ENCODE measurements at places on chromosomes 11 and 22.

- peak; percentile 41 for ATAC-seq
Observed at GRCh38 chr11:104352036-104352435, 188.1 kb upstream of the PDGFD start.

- peak; percentile 23 for ATAC-seq
Observed at GRCh38 chr11:71447791-71448256, 369 bp downstream of the DHCR7 start.

GRCh38 chr11:34603129-34604001 lies 17.5 kb upstream of the EHF start:
- ATAC-seq = no peak

- ATAC-seq = no peak
Observed at GRCh38 chr22:27900153-27900552, 18.9 kb downstream of the PITPNB start.

DNA sequence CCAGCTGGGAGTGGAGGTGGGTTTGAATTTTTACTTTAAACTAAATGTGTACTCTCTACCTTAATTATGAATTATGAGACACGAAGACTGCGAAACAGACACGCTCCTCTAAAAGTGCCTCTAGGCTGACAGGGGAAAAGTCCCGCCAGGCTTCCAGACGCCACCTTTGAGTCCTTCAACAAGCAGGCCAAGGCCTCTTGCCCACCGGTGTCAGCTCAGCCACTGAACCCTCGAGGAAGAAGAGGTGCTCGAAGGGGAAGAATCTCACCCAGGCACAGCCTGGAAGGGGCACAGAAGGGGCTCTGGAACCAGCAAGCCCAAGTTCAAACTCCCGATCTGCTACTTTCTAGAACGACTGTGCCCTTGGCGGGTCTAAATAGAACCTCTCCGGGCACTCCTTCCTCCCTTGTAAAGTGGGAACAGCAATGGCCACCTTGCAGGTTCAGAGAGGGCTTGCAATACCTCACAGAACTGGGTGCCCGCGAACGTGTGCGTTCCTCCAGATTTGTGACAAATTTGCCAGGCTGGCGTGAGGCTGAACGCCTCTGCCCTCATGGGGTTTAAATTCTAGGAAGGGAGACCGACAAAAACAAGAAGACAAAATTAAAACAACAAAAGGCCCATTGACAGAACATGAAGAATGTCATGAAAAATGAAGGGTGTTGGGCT lies 158.5 kb upstream of the GRK3 start:
- no peak for ATAC-seq

GRCh38 chr22:33429281-33429680 lies 371.1 kb upstream of the SYN3 start:
- ATAC-seq = no peak

DNA sequence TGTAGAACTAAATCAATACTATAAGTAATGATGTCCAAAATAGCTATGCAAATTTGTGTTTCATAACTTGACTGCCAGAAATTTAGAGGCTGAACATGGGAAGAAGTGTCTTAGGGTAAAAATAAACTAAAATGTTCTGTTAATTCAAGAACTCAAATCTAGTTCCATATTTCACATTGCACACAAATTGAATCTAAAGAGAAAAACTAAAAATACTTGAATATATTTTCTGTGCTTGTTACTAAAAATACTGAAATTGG lies 43.5 kb downstream of the FANCF start:
- ATAC-seq = no peak

DNA sequence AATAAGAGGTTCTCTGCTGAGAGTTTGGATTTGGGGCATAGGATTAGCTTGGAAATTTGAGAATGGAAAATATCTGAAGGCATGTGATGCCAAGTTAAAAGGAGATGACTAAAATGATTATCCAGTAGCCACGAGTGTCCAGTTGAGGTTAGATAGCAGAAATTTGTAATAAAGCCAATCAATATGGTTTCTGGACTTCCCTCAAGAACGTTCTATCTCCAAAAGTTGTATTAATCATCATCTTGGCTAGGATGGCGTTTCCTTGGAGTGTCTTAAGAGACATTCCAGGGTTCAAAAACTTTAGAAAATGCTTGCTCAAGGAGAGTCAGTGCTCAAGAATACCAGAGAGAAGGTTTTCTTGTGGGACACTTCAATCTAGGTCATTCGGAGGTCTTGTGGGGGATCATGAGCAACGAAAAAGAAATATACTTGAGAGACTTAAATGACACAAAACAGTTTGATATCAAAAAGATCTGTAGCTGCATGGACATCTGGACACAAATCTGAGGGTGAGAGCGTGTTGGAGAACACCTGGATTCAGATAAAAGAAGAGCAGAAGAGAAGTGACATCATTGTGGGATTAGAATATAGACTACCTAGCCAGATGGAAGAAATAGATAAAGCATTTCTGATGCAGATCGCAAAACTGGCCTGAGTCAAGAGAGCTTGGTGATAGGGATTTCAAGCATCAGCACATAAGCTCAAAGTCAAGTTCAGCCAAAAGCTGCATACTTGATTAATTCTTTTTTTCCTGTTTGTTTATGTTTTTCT lies 97.7 kb downstream of the ARFGAP2 start:
- ATAC-seq = no peak

DNA sequence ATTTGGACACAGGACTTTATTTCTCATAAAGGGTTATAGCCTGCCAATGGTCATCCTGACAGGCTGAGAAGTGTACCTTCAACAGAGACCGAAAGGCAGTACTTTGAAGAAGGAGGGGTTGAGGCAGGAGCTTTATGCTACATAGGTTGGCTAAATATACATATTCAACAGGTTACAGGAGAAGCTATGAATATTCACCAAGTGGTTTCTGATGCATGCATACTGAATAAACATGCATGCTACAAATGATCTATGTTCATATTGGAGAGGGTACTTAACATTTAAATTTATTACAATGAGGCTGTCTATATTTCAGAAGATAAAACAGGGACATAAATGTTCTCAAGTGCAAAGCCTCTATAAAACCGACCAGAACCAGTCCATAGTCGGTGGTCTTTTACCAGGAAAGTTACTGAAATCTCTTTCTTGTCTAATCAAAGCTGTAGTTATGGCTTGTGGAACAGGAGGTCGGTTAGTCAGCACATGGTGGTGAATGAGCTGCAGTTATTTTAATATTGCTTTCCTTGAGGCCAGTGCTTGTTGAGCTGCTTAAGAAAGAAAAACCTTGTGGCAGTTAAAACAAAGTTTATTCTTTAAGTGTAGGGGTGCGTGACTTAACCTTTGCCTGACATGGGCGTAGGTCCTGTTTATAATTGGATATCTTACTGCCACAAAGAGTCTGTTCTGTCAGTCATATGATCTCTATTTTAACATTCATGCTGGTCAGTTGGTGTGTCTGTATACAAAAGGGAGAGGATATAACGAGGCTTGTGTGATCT lies 19.5 kb downstream of the CNTF start:
- peak; percentile 17 for ATAC-seq

DNA sequence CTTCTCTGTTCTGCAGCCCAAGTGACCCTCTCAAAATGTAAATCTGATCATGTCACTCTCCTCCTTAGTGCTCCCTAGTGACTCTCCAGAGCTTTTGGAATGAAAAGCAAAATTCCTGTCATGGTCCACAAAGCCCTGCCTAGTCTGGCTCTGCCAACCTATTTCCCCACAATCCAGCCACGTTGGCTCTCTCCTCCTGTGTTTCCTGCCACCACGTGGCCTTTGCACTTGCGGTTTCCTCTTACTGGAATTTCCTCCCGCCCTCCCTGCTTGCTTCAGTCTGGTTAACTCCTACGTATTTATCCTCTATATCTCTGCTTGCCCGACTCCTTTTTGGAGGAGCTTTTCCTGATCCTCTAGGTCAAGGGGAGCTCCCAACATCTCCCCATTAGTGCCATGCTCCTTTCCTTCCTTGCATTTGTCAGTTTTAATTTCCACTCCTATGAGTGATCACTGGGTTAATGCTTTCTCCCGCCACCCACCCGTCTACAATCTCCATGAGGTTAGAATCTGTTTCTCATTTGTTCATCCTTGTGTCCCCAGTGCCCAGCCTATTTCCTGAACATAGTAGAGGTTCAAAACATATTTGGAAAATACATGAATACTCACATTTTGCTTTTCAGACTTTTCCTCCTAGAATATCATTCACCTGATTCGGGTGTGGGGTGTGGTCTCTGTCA lies 11.5 kb downstream of the NNMT start:
- ATAC-seq = peak; percentile 55

GRCh38 chr11:100831929-100832494 lies 144.9 kb downstream of the ARHGAP42 start:
- no peak for ATAC-seq

GRCh38 chr11:58905011-58905720 lies 34.1 kb upstream of the GLYATL1 start:
- peak; percentile 76 for ATAC-seq

- peak; percentile 1 for ATAC-seq
Observed at GRCh38 chr11:66258473-66258893, 10.0 kb upstream of the RAB1B start.

GRCh38 chr11:69915501-69916250 lies 96.5 kb upstream of the FGF3 start:
- ATAC-seq = peak; percentile 37

DNA sequence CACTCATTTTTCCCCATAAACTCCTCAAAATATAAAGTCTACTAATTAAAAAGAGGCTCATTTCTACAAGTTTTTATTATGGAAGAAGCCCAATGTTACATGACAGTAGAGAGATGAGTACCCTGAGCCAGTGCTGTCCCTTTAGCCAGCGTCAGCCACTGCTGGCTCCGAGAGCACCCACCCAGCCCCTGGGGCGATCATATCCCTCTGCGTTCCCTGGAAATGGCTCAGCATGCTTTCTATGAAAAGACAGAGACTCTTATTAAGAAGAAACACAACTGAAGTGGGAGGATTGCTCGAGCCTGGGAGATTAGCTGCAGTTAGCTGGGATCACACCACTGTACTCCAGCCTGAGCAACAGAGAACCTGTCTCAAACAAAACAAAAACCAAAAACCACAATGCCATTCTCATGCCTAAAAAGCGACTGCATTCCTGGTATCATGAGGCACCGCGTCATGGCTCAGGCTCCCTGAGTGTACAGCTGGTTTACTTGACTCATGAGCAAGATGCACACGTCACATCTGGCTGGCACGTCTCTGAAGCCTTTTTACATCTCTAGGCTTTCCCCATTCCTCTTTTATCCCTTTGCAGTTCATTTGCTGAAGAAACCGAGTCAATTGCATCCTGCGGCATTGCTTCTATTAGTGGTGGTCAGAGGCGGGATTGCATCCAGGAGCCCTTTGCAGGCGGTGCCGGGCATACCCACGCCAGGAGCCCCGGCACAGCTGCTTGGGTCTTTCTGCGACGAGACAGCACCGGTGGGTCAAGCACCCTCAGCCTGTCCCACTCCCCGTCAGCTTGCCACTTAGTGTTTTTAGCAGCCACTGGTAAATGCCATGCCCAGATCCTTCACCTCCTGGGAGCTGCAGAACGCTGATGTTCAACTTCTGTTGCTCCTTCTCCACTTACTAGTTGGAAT lies 119.9 kb downstream of the CTTN start:
- peak; percentile 68 for ATAC-seq

DNA sequence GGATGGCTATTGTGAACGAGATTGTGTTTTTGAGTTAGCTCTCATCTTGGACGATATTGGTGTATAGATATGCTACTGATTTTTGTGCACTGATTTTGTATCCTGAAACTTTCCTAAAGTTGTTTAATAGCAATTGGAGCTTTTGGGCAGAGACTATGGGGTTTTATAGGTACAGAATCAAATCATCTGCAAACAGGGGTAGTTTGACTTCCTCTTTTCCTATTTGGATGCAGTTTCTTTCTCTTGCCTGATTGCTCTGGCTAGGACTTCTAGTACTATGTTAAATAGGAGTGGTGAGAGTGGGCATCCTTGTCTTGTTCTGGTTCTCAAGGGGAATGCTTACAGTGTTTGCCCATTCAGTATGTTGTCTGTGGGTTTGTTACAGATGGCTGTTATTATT lies 8.9 kb upstream of the SCGB1D1 start:
- no peak for ATAC-seq

DNA sequence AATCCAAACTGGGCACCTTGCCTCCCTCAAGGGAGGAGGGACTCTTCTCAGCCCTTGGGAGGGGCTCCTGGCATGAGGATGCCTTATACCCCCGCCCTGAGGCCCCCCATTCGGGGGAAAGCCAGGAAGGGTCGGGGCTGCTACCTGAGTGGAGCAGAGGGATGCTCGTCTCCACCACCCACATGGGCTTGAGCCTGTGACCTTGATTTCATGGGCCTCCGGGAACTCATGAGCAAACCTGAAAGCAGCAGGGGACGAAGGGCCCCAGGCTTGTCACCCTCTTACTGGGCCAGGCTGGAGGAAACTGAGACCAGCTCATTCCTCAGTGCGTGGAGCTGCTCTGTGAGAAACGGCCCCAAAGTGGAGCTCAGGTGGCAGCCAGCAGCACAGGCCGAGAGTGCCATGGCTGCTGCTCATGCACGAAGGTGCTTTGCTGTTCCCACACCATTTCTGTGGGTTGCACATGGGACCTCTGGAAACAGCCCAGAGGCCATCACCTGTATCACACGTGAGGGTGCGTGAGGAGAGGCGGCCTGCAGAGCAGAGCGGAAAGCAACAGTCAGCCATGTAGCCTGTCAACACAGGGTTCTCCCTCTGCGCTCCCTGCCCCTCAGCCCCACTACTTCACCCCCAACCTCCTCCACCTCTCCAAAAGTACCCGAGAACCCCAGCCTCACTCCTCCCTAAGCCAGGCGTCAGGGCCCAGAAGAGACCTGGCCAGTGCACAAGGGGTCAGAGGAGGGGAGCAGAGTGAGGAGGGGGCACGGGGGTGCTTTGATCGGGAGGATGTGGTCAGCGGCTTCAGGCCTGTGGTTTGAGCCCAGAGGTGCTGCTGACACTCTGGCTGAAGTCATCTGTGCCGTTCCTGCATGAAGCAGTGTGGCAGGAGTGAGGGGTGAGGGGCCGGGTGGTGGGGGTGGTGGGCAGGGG lies 14.1 kb upstream of the IL2RB start:
- ATAC-seq = no peak

- ATAC-seq = peak; percentile 76
Observed at GRCh38 chr11:65857853-65858680, at the start of gene CFL1. CFL1 (minus strand) TSS chr11:65858180; CDS start chr11:65858099, 81 bp downstream.

- peak; percentile 7 for ATAC-seq
Observed at GRCh38 chr22:46612341-46612903, 7.8 kb upstream of the GRAMD4 start.

- peak; percentile 27 for ATAC-seq
Observed at GRCh38 chr11:128469220-128469619, 118.1 kb downstream of the ETS1 start.

GRCh38 chr22:37070744-37071143 lies 19.2 kb downstream of the KCTD17 start:
- ATAC-seq = no peak

DNA sequence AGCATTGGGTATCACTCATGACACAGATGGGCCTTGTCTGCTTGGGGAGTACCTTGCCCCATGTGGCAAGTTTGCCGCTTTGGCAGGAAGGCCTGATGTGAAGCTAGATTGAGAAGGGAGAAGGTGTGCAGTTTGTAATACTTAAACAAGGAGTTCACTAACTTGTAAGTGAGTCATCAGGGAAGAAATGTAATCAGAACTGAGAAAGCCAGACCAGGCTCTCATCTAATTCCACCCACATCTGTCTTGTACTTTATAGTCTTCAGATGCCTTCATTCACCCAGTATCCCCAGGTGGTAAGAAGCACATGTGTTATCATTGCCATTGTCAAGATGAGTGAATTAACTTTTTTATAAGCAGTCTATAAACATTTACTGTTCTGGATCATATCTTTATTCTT lies 116.0 kb upstream of the DDI1 start:
- no peak for ATAC-seq

- ATAC-seq = no peak
Observed at GRCh38 chr11:87290304-87290922, 252.7 kb downstream of the TMEM135 start.

GRCh38 chr22:33572086-33572485 lies 348.2 kb downstream of the LARGE1 start:
- ATAC-seq = no peak

- no peak for ATAC-seq
Observed at GRCh38 chr11:59660621-59661020, 8.2 kb downstream of the PATL1 start.
